Activated CD4-positive, CD25-positive, alpha-beta regulatory T cell treated with anti-CD3 and anti-CD28 coated beads, Interleukin-2, amount 50 U/mL, for 72 hours (primary cell): ENCODE measurements at places on chromosomes 16 and 17.

DNA sequence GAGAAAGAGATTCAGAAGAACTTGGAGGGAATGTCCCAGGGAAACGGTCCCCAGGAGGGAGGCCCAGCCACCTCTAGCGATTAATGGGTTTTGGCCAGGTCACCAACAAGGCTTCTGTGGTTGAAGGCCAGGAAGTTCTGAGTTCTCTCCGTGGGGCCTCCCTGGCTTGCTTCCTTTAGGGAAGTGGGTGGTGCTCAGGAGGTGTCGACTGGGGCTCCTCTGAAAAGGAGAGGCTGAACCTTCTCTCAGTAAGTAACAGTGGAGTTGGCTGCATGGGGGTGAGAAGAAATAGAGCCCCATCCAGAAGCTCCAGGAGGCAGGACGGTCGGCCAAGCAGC, 77.1 kb upstream of the GSE1 start:
- DNase-seq, result no peak

GRCh38 chr17:81524865-81525159, 3.4 kb upstream of the FSCN2 start:
- no peak for DNase-seq

DNA sequence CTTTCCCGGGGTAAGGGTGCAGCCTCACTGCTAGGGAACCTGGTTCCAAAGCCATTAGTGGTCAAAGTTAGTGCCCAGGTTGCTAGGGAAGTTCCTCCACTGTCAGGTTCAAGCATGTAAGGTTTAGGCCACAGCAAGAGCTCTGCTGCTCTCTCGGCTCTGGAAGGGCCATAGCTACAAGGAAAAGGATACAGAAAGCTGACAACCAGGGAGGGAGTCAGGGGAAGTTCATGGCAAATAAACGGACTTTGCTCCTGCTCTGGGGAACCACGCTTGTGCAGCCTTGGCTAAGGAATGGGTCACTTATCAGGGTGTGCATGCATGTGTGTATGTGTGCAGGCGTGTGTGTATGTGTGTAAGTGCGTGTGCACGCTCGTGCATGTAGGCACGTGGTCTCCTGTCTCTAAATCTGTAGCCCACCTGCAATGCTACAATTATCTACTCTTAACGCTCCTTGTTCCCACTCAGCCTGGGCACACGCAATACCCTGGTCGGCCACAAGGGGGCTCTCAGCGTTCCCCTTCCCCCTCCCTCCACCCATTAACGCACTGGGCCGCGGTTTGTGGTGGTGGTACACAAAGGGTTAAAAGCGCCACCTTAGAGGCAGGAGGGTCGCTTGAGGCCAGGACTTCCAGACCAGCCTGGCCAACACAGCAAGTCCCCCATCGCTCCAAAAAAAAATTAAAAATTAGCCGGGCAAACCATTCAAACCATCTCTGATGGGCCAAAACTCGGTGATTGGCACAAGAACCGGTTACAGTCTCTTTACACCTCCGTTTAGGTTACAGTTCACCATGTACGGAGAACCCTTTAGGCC, 48.4 kb upstream of the KDM8 start:
- peak; percentile 83 for DNase-seq

DNA sequence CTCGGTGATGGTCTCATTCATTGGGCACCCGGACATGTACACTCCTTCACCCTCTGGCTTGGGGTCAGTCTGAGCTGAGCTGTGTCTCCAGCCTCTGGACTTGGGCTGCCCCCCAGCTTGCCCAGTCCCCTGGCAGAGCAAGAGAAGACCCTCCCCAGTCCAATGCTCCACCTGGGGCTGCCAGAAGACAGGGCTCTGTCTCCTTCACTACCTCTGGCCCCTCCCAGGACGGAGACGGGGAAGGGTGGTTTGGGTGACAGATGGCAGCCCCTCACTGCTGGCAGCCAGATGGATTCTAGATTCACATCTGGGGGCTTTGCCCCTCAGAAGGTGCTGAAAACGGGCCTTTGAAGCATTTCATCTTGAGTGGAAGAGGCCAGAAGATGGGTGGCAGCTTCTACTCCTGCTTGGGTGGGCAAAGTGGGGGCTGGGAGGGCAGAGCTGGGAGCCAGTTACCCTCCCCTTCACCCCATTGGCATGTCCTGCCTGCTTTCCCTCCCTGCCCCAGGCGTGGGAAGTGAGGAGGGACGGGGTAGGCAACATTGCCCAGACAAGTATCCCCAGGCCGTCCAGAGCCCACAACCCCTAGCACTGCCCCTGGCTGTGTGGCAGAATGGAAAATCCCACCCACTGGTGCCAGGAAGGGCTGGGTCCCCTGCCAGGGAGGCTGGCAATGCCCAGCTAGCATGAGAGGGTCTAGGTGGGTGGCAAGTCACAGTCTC, 13.9 kb downstream of the NGFR start:
- DNase-seq, result no peak

GRCh38 chr17:44610331-44610730, 45.9 kb upstream of the MEIOC start:
- no peak for DNase-seq

DNA sequence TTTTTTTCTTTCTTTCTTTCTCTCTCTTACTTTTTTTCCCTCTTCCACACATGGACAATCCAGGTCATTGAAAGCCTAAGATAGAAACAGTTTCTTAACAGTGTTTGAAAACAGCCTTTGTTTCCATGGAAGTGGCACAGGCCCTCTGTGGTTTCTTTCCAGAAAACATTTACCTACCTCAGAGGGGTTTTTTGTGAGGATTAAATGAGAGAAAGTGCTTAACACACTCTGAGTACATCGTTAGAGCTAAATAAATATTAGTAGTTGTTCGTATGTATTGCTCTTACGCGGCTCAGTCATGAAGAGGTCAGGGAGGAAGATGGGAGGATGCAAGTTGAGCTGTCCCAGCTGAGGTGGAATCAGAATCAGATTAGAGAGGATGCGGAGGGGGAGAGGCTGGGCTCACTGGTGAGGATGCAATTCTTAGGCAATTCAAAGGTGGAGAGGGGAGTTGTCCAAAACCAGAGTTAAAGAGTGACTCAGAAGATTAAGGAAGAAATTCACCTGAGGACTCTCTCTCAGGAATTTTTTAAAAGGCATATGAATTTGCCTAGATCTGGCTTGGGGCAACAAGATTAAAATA, 345.4 kb downstream of the PMP22 start:
- no peak for DNase-seq

GRCh38 chr16:53780051-53780450, 76.1 kb downstream of the FTO start:
- DNase-seq, result no peak

DNA sequence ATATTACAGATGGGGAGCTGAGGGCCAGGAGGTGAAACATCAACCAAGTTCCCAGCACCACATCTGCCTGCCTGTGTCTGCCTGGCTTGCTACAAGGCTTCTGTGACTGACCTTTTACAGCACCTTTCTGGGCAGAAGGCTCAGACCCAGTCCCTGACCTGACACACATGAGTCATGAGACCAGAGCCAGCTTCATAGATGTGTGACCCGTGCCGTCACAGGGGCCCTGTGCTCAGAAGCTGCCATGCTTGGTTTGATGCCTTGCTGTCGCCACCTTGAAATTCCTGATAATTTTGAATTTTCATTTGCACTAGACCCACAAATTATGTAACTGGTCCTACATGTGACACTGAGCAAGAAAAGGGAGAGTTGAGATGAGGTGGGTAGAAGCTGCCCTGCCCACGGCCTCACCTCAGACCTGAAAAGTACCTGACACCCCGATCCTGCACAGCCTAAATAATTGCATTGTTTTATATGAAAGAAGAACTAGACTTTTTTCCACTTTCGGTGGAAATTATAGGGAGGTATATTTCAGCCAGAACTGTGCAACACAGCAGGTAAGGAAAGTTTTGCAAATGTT, 13.3 kb upstream of the PECAM1 start:
- no peak for DNase-seq

DNA sequence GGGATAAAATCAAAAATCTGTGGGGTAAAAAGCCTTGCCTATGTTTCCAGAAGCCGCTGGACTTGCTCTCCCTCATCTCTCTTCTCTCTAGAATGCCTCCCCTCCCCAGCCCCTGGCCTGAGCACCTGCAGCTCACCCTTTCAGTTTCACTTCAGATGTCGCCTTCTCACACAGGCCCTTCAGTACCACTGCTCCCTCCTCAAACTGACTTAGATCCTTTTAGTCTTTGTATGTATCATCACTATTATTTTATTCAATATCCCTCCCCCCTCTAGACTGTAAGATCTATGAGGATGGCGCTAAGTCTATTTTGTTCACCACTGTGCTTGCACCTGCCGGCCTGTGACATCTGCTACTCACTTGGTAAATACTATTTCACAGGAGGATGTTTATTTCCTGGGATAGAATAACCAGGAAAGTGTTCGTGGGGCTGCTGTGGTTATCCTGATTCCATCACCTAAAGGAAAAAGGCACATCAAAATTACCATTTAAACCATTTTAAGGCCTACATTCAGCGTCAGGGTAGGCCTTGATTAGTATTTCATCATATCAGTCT, 122.3 kb downstream of the MRTFB start:
- no peak for DNase-seq

DNA sequence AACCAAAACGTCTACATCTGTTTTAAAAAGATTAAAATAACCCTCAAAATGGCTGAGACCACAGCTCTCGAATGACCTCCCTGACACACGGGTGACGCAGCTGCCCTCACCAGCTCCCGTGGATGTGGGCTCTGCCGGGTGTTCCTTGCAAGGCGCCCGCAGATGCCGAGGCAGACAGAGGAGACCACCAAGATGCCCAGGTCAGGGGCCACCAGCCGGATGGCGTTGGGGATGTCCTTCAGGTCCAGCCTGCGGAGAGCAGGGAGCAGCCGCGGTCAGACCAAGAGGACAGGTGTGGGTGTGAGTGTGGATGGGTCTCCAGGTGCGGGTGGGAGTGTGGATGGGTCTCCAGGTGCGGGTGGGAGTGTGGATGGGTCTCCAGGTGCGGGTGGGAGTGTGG, 35.1 kb downstream of the CTU2 start:
- no peak for DNase-seq

- DNase-seq, result no peak
Measured at GRCh38 chr17:9929871-9930270, 24.8 kb upstream of the RCVRN start.

DNA sequence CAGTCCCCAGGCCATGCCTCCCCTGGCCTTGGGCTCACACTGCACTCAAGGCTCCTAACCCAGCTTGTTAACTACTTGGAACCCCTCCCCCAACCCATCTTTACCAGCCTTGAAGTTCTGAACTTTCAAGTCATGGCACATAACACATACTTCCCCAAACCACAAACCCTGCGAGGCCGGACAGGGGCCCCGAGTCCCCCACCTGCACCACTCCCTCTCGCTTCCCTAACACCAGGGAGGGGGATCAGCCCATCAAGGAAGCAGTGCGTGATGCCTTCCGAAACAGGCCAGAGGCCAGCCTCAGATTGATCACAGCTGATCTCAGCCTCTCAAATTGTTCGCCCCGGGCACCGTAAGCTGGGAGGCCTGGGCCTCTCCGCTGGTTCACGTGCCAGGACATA, 3.0 kb upstream of the NLRC3 start:
- no peak for DNase-seq

DNA sequence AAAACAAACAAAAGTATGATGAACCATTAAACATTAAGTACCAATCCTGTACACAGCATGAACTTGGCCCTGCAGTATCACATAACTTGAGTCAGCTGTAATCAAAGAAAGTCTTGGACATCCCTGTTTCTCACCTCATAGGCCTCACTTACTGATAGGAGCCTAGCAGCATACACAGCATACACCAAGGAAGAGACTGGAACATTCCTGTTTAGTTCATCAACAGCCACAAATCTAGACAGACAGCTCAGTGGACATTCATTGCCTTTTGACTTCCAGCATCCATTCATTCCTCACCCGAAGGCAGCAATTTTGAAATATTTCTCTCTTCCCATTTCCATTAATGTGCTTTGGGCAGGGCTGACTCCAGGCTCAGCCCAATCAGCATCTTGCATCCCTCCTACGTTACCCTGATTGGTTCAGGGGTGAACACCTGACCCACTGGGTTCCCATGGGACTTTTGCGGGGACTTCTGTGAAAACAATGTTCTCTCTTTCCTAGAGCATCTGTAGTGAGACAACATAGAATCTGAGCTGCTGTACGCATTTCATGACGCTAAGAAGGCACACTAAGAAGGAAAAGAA, 336.7 kb upstream of the ZFHX3 start:
- DNase-seq, result no peak

DNA sequence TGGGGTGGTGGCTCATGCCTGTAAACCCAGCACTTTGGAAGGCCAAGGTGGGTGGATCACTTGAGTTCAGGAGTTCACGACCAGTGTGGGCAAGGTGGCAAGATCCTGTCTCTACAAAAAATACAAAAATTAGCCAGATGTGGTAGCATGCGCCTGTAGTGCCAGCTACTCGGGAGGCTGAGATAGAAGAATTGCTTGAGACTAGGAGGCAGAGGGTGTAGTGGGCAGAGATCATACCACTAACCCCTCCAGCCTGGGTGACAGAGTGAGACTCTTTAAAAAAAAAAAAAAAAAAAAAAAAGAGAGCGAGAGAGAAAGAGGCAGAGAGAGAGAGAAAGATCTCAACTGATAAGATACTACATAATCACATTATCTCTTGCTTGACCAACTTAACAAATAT, 45.9 kb downstream of the KANSL1 start:
- DNase-seq, result no peak

GRCh38 chr17:48457080-48457836, 27.2 kb upstream of the SKAP1 start:
- peak; percentile 75 for DNase-seq

- no peak for DNase-seq
Measured at GRCh38 chr16:11205754-11206581, 50.0 kb downstream of the SOCS1 start.

GRCh38 chr17:63698381-63698885, 1.5 kb downstream of the LIMD2 start:
- DNase-seq, result no peak

DNA sequence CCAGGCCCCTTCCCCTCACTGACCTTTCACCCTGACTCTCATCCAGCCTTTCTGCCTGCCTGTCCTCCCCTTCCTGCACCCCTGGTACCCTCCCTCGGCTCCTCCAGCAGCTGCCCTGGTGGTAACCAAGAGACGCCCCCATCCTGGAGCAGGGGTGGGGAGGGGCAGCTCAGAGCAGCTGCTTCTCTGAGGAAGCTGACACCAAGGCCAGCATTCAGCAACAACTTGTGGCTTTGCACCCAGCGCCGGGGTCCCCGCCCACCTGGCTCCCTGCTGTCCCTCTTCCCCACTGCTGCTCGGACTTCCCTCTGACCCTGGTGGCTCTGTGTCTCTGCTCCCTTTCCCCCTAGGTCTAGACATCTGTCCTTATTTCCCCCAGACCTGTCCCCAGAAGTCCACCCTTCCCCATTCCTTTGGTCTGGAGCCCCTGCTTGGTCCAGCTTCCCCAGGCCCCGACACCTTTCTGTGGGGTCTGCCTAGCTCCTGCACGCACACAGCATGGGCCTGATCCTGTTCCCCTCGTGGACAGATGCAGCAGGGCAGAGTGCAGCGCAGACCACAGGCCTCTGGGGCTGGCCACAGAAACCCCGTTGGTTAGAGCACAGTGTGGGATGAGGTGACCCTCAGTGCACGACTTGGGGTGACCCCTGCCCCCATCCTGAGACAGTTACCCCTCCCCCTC, 1.2 kb upstream of the ATP2A1 start:
- no peak for DNase-seq
